AG04449 (cell line): ENCODE measurements at places on chromosomes 3 and 15.

DNA sequence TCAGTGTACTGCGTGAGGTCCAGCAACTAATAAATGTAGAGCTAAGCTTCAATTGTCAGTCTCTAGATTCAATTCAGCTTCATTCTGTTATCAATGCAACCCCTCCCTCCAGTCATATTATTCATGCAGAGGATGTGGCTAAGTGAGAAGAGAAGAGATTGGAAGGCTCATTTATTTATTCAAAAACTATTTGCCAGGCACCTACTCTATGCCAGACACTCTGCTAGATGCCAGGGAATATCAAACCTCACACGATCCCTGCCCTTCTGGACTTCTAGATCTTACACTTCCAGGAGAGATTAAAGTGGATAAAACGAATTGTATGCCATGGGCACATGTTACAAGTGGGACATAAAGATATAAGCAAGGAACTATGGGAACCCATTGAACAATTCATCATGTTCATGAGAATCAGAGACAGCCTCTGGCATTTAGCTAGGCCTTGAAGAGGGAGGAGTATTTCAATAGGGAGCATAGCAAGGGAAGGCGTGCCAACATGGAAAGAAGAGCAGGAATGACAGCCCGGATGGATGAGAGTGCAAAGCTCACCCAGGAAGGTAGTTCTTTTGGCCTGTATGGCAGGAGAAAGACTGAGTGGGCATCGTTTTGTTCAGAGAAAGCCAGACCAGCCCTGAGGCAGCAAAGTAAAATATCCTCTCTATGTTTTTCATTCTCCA is 75.4 kb downstream of the FGF12 start:
- DNase-seq = no peak

- no peak for DNase-seq
Observed at GRCh38 chr15:94346282-94346681, 114.9 kb downstream of the MCTP2 start.

DNA sequence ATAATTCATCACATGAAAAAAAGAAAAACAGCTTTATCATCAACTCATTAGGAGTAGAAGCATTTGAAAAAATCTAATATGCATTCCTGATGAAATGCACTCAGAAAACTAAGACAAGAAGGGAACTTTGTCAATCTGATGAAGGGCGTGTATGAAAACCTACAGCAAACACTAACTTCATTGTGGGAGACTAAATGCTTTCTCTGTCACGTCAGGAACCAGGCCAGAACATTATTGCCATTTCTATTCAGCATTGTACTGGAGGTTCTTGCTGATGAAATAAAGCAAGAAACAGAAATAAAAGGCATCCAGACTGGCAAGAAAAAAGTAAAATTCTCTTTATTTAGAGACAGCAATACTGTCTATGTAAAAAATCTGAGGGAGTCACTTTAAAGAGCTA is 235.2 kb downstream of the GABRB3 start:
- DNase-seq = no peak

GRCh38 chr3:181009225-181009624 is 19.7 kb upstream of the DNAJC19 start:
- DNase-seq = no peak

- no peak for DNase-seq
Observed at GRCh38 chr3:149581681-149582370, 76.0 kb downstream of the WWTR1 start.

DNA sequence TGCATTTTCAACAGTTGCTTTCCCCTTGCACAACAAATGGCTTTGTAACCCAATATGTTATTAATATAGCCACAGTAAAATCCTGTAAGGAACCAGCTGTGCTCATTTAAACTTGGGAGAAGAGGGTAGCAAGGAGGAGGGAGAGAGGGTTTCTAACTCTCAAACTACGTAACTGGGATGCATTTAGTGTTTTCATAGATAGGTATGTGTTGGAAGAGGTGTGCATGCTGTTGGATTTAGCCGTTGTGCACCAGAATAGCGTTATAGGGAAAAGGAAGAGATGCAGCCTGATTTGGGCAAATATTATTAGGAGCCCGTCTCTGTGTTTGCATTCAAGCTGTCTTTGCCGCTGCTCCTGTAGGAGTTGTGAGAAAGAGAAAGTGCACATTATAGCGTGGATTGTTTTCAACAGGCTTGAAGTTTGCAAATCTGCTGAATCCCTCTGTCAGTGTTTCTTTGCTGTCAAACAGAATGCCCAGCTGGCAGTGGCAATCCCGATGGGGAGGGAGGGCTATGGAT is 39.4 kb downstream of the ARPP21 start:
- DNase-seq = no peak

GRCh38 chr3:189999718-190000117 is 121.0 kb downstream of the P3H2 start:
- DNase-seq = no peak

- no peak for DNase-seq
Observed at GRCh38 chr3:41419809-41420208, 220.5 kb downstream of the CTNNB1 start.

GRCh38 chr15:69624816-69625215 is 172.2 kb downstream of the RPLP1 start:
- no peak for DNase-seq

GRCh38 chr15:76380249-76380648 is 43.7 kb downstream of the ISL2 start:
- DNase-seq = no peak

- no peak for DNase-seq
Observed at GRCh38 chr15:77588126-77588525, 44.6 kb downstream of the LINGO1 start.

GRCh38 chr3:12308517-12308916 is 19.6 kb downstream of the PPARG start:
- DNase-seq = peak; percentile 93

DNA sequence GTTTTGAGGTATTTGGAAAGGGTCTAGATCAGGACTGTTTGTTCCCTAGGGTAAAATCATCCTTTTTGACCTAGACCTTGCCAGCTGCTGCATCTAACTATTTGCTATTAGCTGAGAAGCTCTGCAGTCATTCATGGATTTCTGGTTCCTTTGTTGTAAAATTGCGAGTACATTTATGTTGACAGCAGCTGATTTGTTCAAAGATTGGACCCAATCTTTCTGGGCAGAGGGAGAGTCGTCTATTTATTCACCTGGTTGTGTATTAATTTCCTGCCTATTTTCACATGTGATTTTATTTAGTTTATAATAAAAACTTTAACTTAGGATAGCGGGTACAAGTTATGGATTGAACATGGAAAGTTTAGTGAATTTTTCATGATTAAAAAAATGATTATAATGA is 236.3 kb downstream of the CNTN4 start:
- DNase-seq = no peak

DNA sequence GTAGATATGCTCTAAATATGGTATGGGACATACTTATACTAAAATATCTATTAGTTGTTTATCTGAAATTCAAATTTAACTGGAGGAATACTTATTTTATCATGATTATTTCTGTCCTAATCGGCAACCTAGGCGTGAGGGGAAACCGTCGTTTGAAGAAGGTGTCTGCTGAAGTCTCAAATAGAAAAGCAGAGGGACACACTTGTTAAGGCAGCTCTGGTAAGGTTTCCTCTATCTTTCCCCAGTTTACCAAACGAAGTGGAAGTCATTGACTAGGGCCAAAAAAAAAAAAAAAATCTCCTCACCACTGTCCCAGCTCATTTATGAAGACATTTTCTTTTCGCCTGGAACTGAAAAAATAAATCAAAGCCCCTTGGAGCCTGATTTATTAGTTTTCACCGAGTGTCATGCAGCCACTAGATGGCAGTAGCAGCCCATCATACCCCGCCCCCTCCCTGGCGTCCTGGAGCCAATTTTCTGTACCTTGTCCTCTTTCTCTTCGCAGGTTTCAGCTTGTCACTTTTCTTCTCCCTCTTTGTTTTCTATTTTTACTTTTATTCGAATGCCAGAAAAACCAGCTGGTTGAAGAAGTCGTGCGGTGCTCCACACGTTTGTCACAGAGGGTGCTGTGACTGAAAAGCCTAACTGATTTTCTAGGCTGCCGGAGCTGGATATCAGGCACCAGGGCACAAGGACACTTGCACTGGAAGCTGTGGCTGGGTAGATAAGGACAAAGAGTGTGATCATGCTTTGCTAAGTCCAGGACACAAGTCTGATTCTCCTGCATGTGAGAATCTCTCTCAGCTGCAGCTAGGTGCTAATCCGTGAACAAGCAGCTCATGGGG is 238.7 kb downstream of the ZPLD1 start:
- DNase-seq = no peak

GRCh38 chr3:13020159-13020750 is 53.0 kb downstream of the IQSEC1 start:
- no peak for DNase-seq

GRCh38 chr15:38626443-38627050 is 61.9 kb upstream of the RASGRP1 start:
- DNase-seq = no peak

GRCh38 chr3:435161-435560 is 238.6 kb downstream of the CHL1 start:
- no peak for DNase-seq

- no peak for DNase-seq
Observed at GRCh38 chr3:190865828-190866227, 3.3 kb upstream of the GMNC start.

DNA sequence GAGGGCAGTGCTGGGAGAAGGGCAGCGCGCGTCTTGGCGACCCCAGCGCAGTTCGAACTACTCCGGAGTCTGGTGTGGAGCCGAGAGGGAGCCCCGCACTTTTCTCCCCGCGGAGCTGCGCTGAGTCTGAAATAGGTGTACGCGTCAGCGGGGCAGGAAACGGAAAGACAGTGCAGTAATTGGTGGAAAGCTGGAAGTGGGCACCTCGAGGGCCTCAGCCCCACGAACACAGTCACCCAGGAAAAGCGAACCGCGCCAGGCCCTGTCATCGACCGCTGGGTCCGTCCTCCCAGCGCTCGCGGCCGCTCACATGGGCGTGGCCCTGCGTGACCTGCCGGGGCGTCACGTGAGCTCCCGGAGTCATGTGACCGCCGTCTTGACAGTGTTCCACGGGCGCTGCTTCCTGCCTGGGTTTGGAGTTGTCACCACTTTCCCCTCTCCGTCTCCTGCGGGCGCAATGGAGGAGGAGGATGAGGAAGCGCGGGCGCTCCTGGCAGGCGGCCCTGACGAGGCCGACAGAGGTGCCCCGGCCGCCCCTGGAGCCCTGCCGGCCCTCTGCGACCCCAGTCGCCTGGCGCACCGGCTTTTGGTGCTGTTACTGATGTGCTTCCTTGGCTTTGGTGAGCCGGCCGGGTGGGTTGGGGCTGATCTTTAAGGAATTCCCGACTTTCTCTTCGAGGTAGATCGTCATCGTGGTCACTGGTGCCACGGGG is at the start of gene MFSD1:
Gene MFSD1, plus strand, starts transcription at position 359 of the 713 bp plus-strand sequence. Its CDS starts 99 bp downstream, at position 458.
- DNase-seq = peak; percentile 44

GRCh38 chr15:28094732-28095521 is 4.2 kb downstream of the OCA2 start:
- no peak for DNase-seq

- no peak for DNase-seq
Observed at GRCh38 chr15:38720893-38721567, 156.4 kb upstream of the RASGRP1 start.

- DNase-seq = no peak
Observed at GRCh38 chr15:98830034-98830634, 177.5 kb downstream of the PGPEP1L start.

- no peak for DNase-seq
Observed at GRCh38 chr15:98981851-98982722, 25.5 kb downstream of the PGPEP1L start.

- no peak for DNase-seq
Observed at GRCh38 chr15:92901072-92901761, 1.1 kb downstream of the CHD2 start.

- no peak for DNase-seq
Observed at GRCh38 chr15:71971905-71972304, 146.0 kb downstream of the MYO9A start.

DNA sequence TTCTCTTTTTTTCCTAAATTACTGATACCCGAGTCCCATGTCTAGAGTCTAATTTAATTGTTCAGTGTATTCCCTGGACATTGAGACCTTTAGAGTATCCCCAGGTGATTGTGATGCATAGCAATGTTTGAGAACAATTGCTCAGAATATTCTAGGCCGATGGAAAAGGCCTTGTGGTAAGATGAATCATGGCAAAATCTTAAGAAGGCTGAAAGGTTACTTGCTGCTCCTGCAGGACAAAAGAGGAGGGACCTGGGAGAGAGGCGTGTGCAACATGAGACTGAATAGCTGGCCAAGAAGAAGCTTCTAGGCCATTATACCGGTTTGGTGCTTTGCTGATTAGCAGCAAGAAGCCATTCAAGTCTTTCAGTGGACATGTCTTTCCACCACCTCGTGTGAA is 256.6 kb downstream of the ROBO2 start:
- no peak for DNase-seq

GRCh38 chr3:25170021-25170420 is 258.0 kb upstream of the RARB start:
- DNase-seq = no peak

DNA sequence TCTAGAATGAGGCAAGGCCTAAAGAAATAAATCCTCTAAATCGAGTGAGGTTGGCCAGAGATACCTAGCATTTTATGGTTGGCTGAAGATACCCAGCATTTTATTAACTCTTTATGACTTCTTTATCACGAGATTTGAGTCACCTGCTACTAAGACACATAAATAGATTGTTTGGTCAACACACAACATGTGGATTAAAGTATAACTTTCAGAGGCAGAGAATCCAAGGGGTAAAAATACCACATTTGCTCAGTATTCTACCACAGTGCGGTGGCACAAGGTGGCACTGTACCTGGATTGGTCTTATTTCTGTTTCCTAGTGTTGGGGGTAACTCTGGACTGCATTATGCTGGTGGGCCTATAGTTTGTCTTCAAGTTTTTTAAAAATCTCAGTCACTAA is 27.0 kb upstream of the VILL start:
- no peak for DNase-seq

DNA sequence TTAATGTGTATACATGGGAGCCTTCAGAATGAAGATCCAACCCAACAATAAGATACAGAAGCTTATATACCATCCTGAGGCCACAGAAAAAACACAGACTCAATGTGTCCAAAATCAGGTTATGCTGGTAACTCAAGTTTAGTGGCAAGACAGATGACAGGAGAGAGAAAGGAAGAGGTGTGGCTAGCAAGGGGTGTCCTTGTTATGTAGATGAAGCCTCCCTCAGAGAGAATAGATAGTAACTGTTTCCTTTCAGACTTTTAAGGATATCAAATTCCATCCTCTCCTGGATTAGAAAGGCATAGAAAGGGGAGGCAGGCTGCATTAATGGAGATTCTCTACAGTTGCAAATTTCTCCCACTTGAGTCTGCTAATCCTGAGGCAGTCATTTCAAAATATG is 447.4 kb downstream of the GABRB3 start:
- no peak for DNase-seq

DNA sequence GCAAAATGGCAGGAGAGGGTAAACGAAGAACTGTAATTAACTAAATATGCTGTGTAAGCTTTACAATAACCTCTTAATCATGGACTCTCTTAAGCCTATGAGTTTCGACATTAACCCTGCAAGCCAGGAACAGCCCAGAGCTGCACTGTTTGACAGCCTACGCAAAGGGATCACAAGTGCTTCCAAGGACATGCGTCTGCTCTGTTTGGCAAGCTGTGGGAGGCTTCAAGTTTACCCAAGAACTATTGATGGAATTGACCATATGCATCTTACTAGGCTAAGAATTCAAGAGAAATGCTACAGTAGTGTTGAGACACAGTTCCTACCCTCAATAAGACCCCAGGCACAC is 66.0 kb downstream of the PDZRN3 start:
- DNase-seq = no peak
